Erythroblast (primary cell): ENCODE measurements at places on chromosomes 1 and 21.

DNA sequence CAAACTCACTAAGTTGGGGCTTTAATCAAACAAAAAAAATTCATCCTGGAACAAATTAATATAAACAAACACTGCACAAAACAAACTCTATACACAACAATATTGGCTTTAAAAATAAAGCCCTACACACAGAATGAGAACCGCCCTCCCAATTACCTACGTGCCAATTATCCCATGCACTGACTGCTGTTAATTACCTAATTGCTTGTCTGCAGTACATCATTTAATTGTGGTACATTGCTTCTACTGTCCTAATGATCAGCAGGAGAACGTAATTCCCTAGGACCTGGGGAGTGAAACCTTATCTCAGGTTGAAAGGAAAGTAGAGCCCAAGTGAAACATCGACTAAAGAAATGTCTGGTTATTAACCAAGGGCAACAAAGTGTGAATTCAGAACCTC lies 364.5 kb downstream of the KCNH1 start:
- DNase-seq: no peak

DNA sequence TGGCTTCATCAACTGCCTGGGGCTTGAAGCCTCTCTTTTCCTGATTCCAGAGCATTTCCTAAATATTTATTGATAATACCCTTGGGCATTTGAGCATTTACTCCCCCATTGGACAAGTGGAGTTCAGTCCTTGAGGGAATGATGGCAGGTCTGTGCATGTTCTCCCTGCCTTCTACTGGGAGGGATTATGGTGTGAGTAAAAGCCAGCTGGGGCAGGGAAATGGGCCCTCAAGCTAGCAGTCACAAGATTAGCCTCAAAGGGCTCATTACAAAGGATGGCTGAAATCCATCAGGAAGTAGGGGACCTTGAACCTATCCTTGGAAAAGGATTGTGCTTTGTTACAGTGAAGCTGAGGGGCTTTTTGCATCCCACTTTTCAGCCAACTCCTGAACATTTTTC lies 24.2 kb upstream of the OSBPL9 start:
- no peak for DNase-seq

- no peak for DNase-seq
Observed at GRCh38 chr1:45979778-45980176, 152.7 kb downstream of the PIK3R3 start.

- DNase-seq: no peak
Observed at GRCh38 chr1:231497629-231498152, 30.8 kb upstream of the TSNAX start.

- no peak for DNase-seq
Observed at GRCh38 chr1:27886353-27886679, 14.0 kb downstream of the THEMIS2 start.

GRCh38 chr1:22838965-22839364 lies 128.3 kb downstream of the EPHB2 start:
- DNase-seq: no peak

DNA sequence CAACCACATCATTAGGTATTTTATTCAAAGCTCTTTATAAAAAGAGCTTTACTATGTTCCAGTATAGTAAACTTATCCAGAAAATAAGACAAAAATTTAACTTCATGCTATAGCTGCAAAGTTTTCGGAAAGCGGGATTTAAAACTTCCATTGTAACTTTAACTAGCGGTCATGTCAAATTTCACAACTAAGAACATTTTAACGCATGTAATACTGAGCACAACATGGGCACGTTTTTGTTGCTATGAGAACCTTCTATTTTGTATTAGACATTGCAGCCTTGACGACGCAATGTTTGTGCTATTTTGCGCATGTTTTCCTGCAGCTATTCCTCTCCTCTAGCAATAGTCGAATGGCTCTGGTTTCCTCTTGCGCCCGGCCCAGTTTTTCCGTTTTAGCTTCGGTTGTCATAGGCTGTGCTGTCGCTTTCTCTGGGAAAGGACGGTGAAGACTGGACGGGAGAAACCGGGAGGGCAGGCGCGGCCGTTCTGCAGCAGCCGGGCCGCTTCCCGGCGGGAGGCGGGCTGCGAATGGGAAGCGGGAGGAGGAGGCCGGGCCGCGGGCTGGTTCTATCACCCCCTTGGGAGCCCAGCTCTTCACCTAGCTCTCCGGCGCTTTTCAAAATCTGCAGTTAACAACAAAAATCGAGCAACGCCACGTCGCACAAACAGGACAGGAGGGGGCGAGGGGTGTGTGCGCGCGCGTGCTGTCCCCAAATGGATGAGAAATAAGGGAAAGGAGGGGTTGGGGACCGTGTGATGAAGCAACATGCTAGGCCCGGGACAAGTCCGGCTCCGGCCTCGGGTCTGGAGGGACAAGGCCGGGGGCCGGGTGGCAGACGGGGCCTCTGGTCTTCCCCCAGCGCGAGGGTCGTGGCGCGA lies 105.3 kb upstream of the HNRNPU start:
- DNase-seq: peak; percentile 89

GRCh38 chr1:165575468-165576099 lies 31.8 kb downstream of the LRRC52 start:
- DNase-seq: no peak

- DNase-seq: no peak
Observed at GRCh38 chr1:154772606-154773506, 97.2 kb downstream of the KCNN3 start.
